ENCODE measurements at places on chromosomes 11 and 22.

- H3K27ac ChIP-seq, result no peak overlapping the region
- no peaks in the 10 kb centered on the region for H3K4me1 ChIP-seq
- H3K27me3 ChIP-seq, result peaks cover 5% of the 10 kb centered on the region
- DNase-seq, result no peak
Observed at GRCh38 chr11:45757672-45758071, 47.3 kb upstream of the SLC35C1 start.

- no peak for DNase-seq
- H3K27ac ChIP-seq, result no peak overlapping the region
- H3K27me3 ChIP-seq, result no peaks in the 10 kb centered on the region
- H3K4me3 ChIP-seq, result no peak overlapping the region
- H3K4me1 ChIP-seq, result no peaks in the 10 kb centered on the region
Observed at GRCh38 chr22:22906907-22907550, 19.4 kb downstream of the IGLL5 start.

DNA sequence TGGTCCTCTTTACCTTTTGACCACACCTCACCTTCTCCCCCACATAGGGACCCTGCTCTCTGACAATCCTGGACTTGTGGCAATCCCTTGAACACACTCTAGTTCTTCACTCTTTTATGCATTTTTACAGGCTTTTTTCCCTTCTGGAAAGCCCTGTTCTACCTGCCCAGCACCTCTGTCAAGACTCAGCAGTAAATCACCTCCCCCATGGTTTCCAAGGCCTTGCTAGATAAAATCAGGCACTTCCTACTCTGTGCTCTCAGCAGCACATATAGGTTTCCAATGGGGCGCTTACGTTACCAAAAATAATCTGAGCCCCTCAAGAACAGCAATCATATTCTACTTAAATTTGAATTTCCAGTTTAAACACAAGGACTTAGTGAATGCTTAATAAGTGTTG, 53.9 kb downstream of the ETS1 start:
- H3K27ac ChIP-seq, result no peak overlapping the region
- DNase-seq, result no peak
- H3K4me1 ChIP-seq, result peaks cover 5% of the 10 kb centered on the region

GRCh38 chr11:10107497-10107896, 186.5 kb downstream of the SBF2 start:
- H3K36me3 ChIP-seq, result no peaks in the 10 kb centered on the region
- no peak overlapping the region for H3K4me3 ChIP-seq
- peaks cover 3% of the 10 kb centered on the region for H3K4me1 ChIP-seq
- no peak overlapping the region for H3K27ac ChIP-seq
- no peaks in the 10 kb centered on the region for H3K27me3 ChIP-seq

DNA sequence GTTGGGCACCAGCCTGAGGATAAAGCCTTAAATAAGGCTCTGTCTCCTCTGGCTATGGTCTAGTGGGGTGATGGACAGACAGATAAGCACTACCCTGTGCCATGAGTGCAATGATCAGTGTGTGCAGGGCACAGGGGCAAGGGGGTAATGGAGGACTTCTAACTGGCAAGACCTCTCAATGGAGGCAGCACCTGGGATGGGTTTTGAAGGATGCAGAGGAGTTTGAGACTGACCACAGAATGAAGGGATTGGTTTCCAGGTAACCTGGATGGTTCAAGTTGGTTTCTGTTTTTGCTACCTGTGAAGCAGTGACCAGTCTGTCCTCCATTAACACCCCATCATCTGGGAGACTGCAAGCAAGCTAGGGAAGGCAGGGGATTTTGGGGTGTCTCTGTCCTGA, 27.8 kb upstream of the PICK1 start:
- H3K36me3 ChIP-seq, result no peaks in the 10 kb centered on the region
- no peak for DNase-seq
- H3K27me3 ChIP-seq, result no peaks in the 10 kb centered on the region
- H3K4me1 ChIP-seq, result peaks cover 8% of the 10 kb centered on the region
